ENCODE measurements at places on chromosomes 11 and 22. TPM values are rescaled to one million over a fixed set of nuclear protein-coding genes. Genes with fewer than 3 reads are reported as not detected.

Gene UBQLN3
- total RNA-seq, result 0.33 TPM

- H3K27ac ChIP-seq, result no peak overlapping the region
- H3K27me3 ChIP-seq, result no peaks in the 10 kb centered on the region
- no peak for DNase-seq
- H3K4me1 ChIP-seq, result peaks cover 35% of the 10 kb centered on the region
- H3K36me3 ChIP-seq, result no peaks in the 10 kb centered on the region
Measured at GRCh38 chr11:119377961-119378667, 3.4 kb downstream of the USP2 start.

- no peak overlapping the region for H3K27ac ChIP-seq
- no peaks in the 10 kb centered on the region for H3K27me3 ChIP-seq
- no peak overlapping the region for H3K4me3 ChIP-seq
Measured at GRCh38 chr11:68946416-68947090, 34.2 kb downstream of the MRGPRD start.

Gene ABTB2
- total RNA-seq, result 5.1 TPM

Gene SLC22A6
- not detected for total RNA-seq

Gene TMPRSS5
- total RNA-seq, result 0.25 TPM

DNA sequence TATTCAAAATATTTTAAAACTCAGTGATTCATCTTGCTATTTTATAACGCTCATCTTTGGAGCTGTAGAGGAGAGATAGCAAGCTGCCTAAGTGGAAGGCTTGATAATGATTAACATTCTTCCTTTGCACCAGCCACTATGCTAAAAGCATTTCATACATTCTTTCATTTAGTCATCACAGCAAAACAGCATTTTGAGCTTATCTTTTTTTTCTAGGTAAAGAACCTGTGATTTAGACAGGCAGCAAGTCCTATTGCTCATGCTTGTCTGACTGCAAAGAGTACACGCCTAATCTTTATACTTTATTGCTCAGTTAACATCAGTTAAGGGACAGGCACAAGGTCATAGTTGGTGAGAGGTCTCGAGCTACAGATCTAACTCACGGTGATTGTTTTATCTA lies 713.1 kb upstream of the ARHGAP42 start:
- DNase-seq, result no peak
- H3K4me3 ChIP-seq, result no peak overlapping the region
- no peaks in the 10 kb centered on the region for H3K36me3 ChIP-seq
- no peaks in the 10 kb centered on the region for H3K4me1 ChIP-seq

Gene PICK1
- total RNA-seq, result 5.8 TPM

Gene NADSYN1
- total RNA-seq, result 33.6 TPM

- H3K27me3 ChIP-seq, result no peaks in the 10 kb centered on the region
- no peaks in the 10 kb centered on the region for H3K36me3 ChIP-seq
- no peak overlapping the region for H3K4me3 ChIP-seq
- no peaks in the 10 kb centered on the region for H3K4me1 ChIP-seq
- DNase-seq, result no peak
Measured at GRCh38 chr11:121884626-121885025, 231.4 kb downstream of the BLID start.

- peak overlapping the region; percentile 79 for H3K4me3 ChIP-seq
- H3K27ac ChIP-seq, result peak overlapping the region; percentile 66
- DNase-seq, result peak; percentile 63
- H3K4me1 ChIP-seq, result peaks cover 14% of the 10 kb centered on the region
Measured at GRCh38 chr22:49826603-49827270, 936 bp downstream of the BRD1 start.

DNA sequence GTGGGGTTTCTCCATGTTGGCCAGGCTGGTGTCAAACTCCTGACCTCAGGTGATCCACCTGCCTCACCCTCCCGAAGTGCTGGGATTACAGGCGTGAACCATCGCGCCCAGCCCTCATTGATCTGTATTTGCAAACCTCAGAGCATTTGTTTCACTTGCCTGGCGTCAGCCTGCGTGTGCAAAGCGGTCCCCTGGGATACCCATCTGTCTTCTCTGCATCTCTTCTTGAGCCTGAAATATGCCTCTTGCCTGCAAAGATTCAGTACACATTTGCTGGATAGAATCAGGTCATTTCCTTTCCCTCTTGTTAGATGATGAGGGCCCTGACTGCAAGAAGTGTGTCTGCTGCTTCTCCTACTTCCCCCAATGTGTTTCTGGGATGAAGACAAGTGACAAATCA lies 1291.0 kb downstream of the TBC1D22A start:
- no peak for DNase-seq
- no peaks in the 10 kb centered on the region for H3K4me1 ChIP-seq
- H3K4me3 ChIP-seq, result no peak overlapping the region
- no peak overlapping the region for H3K27ac ChIP-seq
- H3K36me3 ChIP-seq, result no peaks in the 10 kb centered on the region

Gene OR6A2
- not detected for total RNA-seq

- H3K4me1 ChIP-seq, result peaks cover 10% of the 10 kb centered on the region
- DNase-seq, result no peak
- no peaks in the 10 kb centered on the region for H3K36me3 ChIP-seq
- H3K27ac ChIP-seq, result no peak overlapping the region
Measured at GRCh38 chr22:49849161-49850020, 4.3 kb upstream of the ZBED4 start.

GRCh38 chr11:35943309-35943708 lies 553 bp upstream of the LDLRAD3 start:
- H3K36me3 ChIP-seq, result no peaks in the 10 kb centered on the region
- H3K27ac ChIP-seq, result peak overlapping the region; percentile 49
- H3K4me1 ChIP-seq, result peaks cover 3% of the 10 kb centered on the region
- H3K4me3 ChIP-seq, result peak overlapping the region; percentile 63
- peaks cover 3% of the 10 kb centered on the region for H3K27me3 ChIP-seq

DNA sequence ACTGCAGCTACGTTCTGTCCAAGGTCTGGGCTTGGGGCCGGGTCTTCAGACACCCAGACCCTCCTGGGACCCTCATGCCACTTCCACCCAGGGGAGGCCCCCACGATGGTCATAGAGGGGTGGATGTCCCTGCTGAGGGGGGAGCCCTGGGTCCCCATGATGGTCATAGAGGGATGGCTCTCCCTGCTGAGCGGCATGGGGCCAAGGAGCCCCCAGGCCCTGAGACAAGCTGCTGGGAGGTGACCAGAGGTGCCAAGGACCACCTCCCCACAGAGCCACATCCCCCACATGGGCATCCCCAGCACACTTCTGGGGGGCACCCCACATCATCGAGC lies 7.2 kb downstream of the MUC5B start:
- H3K27me3 ChIP-seq, result no peaks in the 10 kb centered on the region
- H3K27ac ChIP-seq, result no peak overlapping the region
- no peaks in the 10 kb centered on the region for H3K36me3 ChIP-seq
- no peak for DNase-seq

Gene TKFC
- total RNA-seq, result 47.7 TPM

- no peak overlapping the region for H3K4me3 ChIP-seq
- H3K27me3 ChIP-seq, result no peaks in the 10 kb centered on the region
- H3K27ac ChIP-seq, result no peak overlapping the region
- DNase-seq, result no peak
- no peaks in the 10 kb centered on the region for H3K36me3 ChIP-seq
- no peaks in the 10 kb centered on the region for H3K4me1 ChIP-seq
Measured at GRCh38 chr11:75996523-75997442, 181.8 kb downstream of the UVRAG start.

GRCh38 chr11:70415191-70415590 lies 16.9 kb downstream of the CTTN start:
- no peak for DNase-seq
- peaks cover 29% of the 10 kb centered on the region for H3K36me3 ChIP-seq
- no peaks in the 10 kb centered on the region for H3K4me1 ChIP-seq
- H3K27ac ChIP-seq, result no peak overlapping the region
- no peak overlapping the region for H3K4me3 ChIP-seq

Gene MGAT3
- total RNA-seq, result 0.08 TPM

- DNase-seq, result no peak
- H3K27me3 ChIP-seq, result no peaks in the 10 kb centered on the region
- no peak overlapping the region for H3K27ac ChIP-seq
Measured at GRCh38 chr11:65236194-65237059, 25.3 kb upstream of the POLA2 start.

Gene APOBEC3B
- 0.08 TPM for total RNA-seq

DNA sequence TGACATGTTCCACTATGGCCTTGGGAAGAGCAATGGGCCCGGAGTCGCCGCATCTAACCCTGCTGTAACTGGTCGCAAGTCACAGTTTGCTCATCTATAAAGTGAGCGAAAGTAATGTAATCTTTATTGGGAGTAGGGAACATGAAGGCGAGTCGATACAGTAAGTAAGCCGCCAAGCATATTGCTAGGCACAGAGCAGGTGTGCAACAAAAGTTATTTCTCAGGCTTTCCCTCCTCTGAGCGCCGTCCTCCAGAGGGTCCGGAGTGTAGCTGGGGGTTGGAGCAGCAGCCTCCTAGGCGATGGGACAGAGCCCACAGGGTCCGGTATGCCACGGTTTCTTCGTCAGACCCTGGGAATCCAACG lies 343 bp upstream of the SPON1 start:
- H3K27ac ChIP-seq, result no peak overlapping the region
- H3K27me3 ChIP-seq, result peaks cover 18% of the 10 kb centered on the region
- H3K36me3 ChIP-seq, result no peaks in the 10 kb centered on the region
- H3K4me1 ChIP-seq, result peaks cover 33% of the 10 kb centered on the region
- no peak overlapping the region for H3K4me3 ChIP-seq

- H3K4me1 ChIP-seq, result no peaks in the 10 kb centered on the region
- no peak overlapping the region for H3K27ac ChIP-seq
- H3K27me3 ChIP-seq, result peaks cover 3% of the 10 kb centered on the region
- H3K4me3 ChIP-seq, result no peak overlapping the region
Measured at GRCh38 chr11:113176599-113177360, 137.6 kb upstream of the TTC12 start.

- peaks cover 2% of the 10 kb centered on the region for H3K36me3 ChIP-seq
- H3K27me3 ChIP-seq, result no peaks in the 10 kb centered on the region
- DNase-seq, result no peak
- H3K4me1 ChIP-seq, result peaks cover 5% of the 10 kb centered on the region
- H3K27ac ChIP-seq, result no peak overlapping the region
Measured at GRCh38 chr11:32108576-32108975, 17.7 kb downstream of the RCN1 start.

- no peak overlapping the region for H3K27ac ChIP-seq
- H3K4me1 ChIP-seq, result peaks cover 4% of the 10 kb centered on the region
- H3K27me3 ChIP-seq, result no peaks in the 10 kb centered on the region
- DNase-seq, result no peak
- no peaks in the 10 kb centered on the region for H3K36me3 ChIP-seq
Measured at GRCh38 chr11:126098204-126098769, 35.6 kb upstream of the CDON start.

- H3K4me1 ChIP-seq, result no peaks in the 10 kb centered on the region
- no peak for DNase-seq
- H3K27me3 ChIP-seq, result no peaks in the 10 kb centered on the region
- H3K4me3 ChIP-seq, result no peak within 1 kb of the TSS
- H3K27ac ChIP-seq, result no peak within 1 kb of the TSS
Measured at GRCh38 chr11:67639438-67639859, at the start of gene TBX10. TBX10 (minus strand) TSS chr11:67639763; CDS start chr11:67639472, 291 bp downstream.

Gene GRK3
- total RNA-seq, result 3.4 TPM

Gene OR2AG2
- not detected for total RNA-seq

- DNase-seq, result no peak
- no peaks in the 10 kb centered on the region for H3K27me3 ChIP-seq
- H3K4me3 ChIP-seq, result no peak overlapping the region
- H3K36me3 ChIP-seq, result no peaks in the 10 kb centered on the region
- H3K4me1 ChIP-seq, result no peaks in the 10 kb centered on the region
Measured at GRCh38 chr22:25875461-25875860, 133.5 kb downstream of the MYO18B start.

Gene CYTH4
- total RNA-seq, result 9.9 TPM

Gene ADAMTS15
- total RNA-seq, result 1.3 TPM

Gene ALG12
- 20.2 TPM for total RNA-seq
